ENCODE measurements at places on chromosomes 16 and 17.

- no peak for DNase-seq
These were observed 2.4 kb downstream of the CACNB1 start for GRCh38 chr17:39194985-39195524.

DNA sequence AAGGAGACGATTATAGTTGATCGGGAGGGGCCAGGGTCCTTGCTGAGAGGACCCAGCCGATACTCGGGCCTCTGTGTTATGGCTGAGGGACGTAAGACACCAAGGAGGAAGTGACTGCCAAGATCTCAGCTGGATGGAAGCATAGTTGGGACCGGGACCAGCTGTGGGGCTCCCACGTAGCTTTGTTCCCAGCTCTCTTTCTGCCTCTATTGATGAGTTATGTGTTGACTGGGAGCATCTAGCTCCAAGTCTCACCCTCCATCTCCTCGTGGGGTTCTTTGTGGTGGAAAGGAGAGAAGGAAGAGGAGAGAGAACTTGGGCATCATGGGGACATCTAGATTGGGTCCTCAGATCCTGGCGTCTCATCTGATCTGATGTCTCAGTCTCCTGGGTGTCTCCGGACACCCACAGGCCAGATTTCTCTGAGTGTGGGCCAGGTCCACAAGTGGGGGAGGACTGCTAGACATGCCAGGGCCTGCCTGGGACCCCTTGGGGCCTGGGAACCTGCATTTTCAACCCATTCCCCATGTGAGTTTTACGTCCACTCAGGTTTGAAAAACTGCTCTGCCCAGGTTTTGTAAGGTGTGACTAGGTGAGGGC, 1.0 kb downstream of the MGRN1 start:
- no peak for DNase-seq

DNA sequence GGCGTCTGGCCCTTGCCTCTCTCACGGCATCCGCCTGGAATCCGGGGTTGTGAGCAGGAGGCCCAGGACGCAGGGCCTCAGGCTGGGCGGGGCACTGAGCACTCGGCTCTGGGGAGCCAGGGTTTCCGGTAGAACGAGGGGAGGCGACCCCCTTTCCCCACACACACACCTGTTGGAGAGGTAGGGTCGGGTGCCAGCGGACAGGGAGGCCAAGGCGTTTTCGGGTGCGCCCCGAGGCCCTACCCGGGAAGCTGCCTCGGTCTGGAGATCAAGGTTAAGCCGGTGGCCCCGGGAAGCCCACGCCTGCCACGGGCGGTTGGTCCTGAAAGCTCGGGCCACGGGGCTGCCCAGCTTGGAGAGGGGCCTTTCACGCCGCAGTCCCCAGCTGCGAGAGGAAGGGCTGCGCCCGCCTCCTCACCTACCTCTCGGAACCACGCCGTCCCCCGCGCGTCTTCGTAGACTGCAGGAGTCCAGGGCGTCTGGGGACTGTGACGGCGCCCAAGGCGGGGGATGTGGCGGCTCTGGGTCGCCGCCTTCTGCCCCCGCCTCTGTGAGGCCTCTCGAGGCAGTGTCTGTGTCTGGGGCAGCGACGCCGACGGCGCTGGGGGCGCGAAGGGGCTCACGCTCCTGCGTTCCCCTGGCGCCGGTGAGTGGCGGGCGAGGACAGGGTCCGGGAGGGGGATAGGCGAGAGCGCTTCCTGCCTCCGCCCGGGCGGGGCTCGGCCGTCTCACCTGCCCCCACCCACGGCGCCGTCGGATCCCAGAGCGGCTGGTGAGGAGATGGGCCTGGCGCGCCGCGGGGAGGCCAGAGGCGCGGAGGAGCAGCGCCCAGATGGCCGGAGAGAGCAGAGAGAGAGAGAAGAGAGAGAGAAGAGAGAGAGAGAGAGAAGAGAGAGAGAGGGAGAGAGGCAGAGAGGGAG, 20.3 kb upstream of the HOXB9 start:
- DNase-seq = no peak

- no peak for DNase-seq
These were observed 83.0 kb downstream of the WWP2 start for GRCh38 chr16:69845181-69845580.

- DNase-seq = no peak
These were observed 17.6 kb downstream of the MAPK8IP3 start for GRCh38 chr16:1723450-1724147.

All from stimulated activated CD4-positive, alpha-beta T cell treated with anti-CD3 and anti-CD28 coated beads, TNF-alpha, amount 100 ng/mL, for 48 hours (primary cell).